ENCODE measurements at places on chromosomes 3 and 15.

GRCh38 chr15:36156879-36157427 is 422.5 kb upstream of the CDIN1 start:
- DNase-seq = no peak

GRCh38 chr3:42654331-42655201 is 1.1 kb downstream of the ZBTB47 start:
- DNase-seq = no peak

GRCh38 chr3:34862456-34862855 is 776.9 kb upstream of the ARPP21 start:
- no peak for DNase-seq

- DNase-seq = no peak
Observed at GRCh38 chr3:52178537-52178936, 19.4 kb upstream of the ALAS1 start.

DNA sequence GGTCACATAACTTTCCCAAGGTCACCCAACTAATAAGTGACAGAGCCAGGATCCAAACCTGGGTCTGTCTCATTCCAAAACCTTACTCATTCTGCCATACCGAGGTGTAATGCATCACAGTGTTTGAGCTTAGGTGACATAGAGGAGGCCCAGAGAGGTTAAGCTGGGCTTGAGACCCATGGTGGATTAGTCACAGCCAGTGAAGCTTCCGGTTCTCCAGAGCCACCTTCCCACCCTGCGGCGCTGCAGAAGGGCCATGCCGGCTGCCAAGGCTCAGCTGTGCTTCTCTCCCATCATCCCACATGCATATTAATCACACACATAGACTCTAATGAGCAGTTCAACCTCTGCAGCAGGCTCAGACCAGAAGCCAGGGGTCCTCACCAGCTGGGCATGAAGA is 42.2 kb downstream of the SPSB4 start:
- no peak for DNase-seq

Measured in stimulated activated CD8-positive, alpha-beta memory T cell treated with anti-CD3 and anti-CD28 coated beads, Interleukin-15, amount 100 ng/mL, for 1 hour (primary cell).